ENCODE measurements at places on chromosomes 13 and 19.
A peak's percentile ranks its signal among the peaks of the same experiment; 100 is the strongest.

GRCh38 chr13:74287724-74288169, 153.5 kb upstream of the KLF12 start:
- peak; percentile 62 for DNase-seq

GRCh38 chr13:27967736-27968315, 1.3 kb downstream of the CDX2 start:
- no peak for DNase-seq

- DNase-seq, result no peak
Measured at GRCh38 chr13:19178901-19179593, 2.6 kb downstream of the TUBA3C start.

- no peak for DNase-seq
Measured at GRCh38 chr13:94542917-94543316, 53.0 kb downstream of the TGDS start.

DNA sequence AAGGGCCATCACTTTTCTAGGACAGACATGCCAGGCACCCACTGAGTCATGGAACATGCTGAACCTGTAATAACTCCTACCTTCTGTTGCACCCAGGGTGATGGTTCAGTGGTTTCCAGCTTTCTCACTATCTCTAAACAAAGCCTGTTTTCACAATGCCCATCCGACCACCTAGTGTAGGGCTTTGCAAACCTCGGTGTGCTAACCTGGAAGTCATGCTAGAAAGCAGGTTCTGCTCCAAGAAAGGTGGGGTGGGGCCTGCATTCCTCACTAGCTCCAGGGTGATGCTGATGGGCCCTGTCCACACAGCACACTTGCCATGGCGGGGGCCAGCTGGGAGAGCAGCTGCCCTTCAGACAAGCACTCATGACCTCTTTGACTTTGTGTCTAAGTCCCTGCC, 43.4 kb downstream of the COL4A2 start:
- no peak for DNase-seq

GRCh38 chr13:110685305-110686020, 20.5 kb downstream of the CARS2 start:
- no peak for DNase-seq

DNA sequence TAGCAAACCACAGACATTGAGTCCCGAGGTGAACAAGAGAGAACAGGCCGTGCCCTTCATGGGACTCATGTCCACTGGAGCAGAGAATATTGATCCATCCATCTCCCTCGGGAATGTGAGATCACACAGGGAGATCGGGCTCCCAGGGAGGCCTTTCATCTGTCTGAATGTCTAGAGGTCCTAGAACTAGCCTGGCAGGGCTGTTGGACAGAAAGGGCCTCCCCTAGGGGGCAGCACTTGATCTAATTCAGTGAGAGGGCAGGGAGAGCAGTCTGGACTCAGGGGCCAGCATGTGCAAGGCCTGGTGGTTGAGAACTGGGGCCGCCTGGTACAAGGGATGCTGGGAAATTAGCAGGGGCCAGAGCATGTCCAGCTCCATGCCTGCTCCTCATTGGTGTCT, 4.3 kb downstream of the RUVBL2 start:
- no peak for DNase-seq

GRCh38 chr19:41872775-41873647, 4.1 kb upstream of the CD79A start:
- DNase-seq, result no peak

GRCh38 chr13:93420887-93421286, 194.3 kb downstream of the GPC6 start:
- no peak for DNase-seq

DNA sequence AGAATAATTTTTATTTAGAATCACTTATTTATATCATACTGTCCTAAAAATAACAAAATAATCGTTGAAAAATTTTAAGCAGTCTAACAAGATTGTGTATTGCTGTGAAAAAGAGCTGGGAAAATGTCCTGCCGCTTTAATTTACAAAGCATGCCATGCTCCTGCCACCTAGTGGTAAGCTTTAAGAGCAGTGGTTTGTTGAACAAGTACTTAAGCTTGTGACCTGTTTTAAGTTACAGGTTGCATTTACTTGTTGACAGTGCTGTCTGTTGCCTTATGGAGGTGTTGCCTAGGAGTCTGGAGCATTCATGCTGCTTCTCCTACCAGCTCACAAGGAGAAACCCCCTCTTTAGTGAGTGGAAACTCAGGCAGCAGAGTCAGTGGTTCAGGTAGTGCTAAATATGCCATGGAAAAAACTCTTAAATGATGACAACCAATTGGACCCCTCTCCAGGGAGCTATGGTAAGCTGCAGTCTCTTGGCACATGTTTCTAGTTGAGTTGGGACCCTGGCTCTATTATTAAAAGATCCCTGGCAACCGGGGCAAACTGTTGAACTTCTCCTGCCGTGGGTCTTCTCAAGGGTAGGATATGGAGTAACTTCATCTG, 68.4 kb downstream of the SPATA13 start:
- no peak for DNase-seq

- DNase-seq, result no peak
Measured at GRCh38 chr13:47178090-47178950, 281.5 kb upstream of the HTR2A start.

- no peak for DNase-seq
Measured at GRCh38 chr19:57050863-57051262, 68.9 kb upstream of the USP29 start.

GRCh38 chr13:29471551-29471950, 123.9 kb downstream of the SLC7A1 start:
- DNase-seq, result no peak

DNA sequence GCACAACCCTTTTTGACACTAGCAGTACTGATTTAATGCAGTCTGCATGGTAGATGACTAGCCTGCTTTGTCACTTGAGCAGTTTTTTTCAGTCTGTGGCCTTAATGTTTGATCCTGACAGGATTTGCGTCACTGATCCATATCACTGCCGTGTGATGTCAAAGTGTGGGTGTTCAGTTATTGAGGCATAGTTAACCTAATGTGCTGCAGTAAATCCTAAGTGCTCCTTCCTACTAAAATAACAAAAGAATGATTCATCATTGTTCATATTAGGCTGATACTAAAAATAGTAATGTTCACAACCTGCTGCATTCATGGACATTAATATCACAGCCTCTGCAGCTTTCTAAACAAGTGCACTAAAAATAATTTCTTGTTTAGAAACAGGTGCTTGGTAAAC, 121.9 kb upstream of the MLNR start:
- no peak for DNase-seq

DNA sequence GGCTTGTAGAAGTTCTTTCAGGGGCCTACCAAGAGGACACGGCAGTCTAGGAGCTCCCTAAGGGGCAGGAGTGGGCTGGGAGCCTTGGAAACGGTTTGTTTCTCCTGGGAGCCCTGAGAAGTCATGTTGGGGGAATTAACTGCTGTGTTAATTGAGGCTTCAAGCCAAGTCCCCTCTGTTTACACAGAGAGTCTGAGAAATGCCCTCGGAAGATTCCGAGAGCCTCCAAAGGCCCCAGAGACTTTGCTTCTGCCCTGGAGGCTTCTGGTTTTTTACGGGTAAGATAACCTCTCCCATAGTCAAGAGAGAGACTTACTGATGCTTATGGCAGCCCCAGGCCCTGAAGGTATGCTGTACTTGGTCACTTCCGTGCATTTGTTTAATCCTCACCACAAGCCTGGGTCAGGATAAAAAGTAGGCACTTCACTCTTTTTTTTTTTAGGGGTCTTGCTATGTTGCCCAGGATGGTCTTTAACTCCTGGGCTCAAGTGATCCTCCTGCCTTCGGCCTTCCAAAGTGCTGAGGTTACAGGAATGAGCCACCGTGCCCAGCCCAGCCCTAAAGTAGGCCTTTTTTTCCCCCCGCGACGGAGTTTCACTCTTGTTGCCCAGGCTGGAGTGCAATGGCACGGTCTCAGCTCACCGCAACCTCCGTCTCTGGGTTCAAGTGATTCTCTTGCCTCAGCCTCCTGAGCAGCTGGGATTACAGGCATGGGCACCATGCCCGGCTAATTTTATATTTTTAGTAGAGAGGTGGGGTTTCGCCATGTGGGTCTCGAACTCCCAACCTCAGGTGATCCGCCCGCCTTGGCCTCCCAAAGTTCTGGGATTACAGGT, 15.2 kb downstream of the IER2 start:
- no peak for DNase-seq

DNA sequence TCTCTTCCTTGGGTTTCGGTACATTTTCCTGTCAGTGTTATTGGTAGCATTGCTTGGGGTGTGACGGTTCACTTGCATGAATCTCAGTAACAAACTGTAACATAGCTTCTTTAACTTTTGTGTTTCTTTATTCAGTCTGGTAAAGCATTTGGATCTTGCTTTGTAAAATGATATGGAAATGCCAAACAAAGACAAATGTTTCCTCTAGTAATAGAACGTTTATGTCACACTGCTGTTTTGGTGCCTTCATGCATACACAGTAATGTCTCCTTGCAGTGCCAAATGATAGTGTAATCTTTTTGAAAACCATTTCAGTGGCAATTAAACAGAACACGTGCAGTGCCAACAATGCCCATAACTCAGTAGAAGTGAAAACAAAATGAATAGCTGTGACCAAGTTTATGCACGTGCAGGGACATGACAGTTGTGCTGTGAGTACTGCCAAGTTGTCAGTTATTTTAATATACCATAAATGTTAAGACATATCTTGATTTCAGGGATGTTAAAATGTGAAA, 110.8 kb downstream of the RXFP2 start:
- no peak for DNase-seq

GRCh38 chr13:25232937-25233515, 54.3 kb downstream of the MTMR6 start:
- DNase-seq, result no peak

- DNase-seq, result no peak
Measured at GRCh38 chr13:100473501-100474044, 115.0 kb downstream of the GGACT start.

DNA sequence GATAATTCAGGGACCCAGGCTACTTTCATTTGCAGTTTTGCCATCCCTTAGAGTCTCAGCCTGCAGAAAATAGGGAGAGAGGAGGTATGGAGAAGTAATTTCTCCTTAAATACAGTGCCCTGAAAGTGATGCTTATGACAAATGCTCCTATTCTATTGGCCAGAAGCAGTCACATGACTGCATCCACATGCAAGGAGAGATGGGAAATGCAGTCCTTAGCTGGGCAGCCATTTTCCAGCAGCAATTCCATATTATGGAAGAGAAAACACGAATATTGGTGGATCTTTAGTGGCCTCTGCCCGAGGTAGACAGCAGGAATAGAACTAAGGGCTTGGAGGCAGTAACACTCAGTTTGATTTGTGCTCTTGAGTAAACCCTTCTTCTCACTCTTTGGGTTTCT, 39.4 kb downstream of the VAV1 start:
- DNase-seq, result no peak

- DNase-seq, result no peak
Measured at GRCh38 chr19:46478356-46478986, 7.1 kb upstream of the PNMA8A start.

DNA sequence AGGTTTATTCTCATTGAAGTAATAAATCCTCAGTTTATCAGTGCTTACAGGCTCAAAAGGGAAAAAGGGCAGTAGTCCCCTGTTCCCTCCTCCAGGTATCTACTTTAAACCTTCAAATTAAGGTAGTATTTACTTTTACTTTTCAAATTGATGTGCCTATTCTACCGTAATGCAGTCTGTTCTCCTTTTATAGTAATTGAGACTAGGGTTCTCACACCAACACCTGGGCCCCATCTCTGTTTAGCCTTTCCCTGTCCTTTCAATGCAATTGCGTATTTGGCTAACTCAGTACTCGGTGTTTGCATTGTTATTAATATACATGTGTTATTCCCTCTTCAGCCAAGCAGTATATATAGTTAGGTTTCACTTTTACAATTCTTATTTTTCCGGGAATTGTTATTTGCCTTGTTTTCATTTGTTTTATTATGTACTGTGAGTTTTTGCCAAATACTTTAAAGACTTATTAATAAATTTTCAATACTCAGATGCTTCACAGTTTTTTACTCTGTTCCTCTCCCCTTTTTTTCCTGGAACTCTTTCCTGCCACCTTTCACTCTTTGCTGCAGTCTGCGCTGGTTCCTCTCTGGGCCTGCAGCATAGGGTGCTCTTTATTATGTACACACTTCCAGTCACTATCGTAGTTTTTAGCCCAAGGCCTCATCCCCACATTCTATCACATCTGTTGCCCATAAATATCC, 30.3 kb downstream of the USPL1 start:
- no peak for DNase-seq

GRCh38 chr13:50366488-50367174, 351.4 kb downstream of the KCNRG start:
- DNase-seq, result peak; percentile 33

DNA sequence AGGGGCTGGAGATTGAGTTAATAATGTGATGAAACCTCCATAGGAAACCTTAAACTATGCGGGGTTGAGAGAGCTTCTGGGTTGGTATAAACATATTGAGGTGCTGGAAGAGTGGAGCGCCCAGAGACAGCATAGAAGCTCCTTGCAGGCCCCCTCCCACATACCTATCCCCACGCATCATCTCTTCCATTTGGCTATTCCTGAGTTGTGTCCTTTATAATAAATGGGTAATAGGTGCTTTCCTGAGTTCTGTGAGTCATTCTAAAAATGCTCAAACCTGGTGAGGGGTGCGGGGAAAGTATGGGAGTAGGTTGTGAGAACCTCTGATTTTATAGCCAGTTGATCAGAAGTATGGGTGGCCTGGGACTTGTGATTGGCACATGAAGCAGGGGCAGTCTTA, 14.6 kb downstream of the CCDC122 start:
- DNase-seq, result no peak

GRCh38 chr19:55486043-55486970, 1.3 kb downstream of the NAT14 start:
- DNase-seq, result no peak

DNA sequence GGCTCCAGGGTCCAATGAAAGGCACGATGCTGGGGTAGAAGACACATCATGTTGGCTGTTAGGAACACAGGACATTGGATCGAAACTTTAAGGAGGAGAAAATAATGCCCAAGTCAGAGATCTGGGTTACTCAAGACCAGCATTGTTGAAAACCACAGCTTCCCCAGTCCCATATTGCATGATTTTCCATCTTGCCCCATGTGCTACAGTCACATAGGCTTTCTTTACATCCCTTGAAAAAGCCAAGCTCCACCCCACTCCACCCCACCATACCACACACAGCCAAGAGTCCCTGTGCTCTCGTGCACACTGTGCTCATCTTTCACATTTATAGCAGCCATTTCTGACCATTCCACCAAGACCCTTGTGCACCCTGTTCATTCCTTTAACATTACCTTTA, 636.2 kb downstream of the DIAPH3 start:
- DNase-seq, result no peak

DNA sequence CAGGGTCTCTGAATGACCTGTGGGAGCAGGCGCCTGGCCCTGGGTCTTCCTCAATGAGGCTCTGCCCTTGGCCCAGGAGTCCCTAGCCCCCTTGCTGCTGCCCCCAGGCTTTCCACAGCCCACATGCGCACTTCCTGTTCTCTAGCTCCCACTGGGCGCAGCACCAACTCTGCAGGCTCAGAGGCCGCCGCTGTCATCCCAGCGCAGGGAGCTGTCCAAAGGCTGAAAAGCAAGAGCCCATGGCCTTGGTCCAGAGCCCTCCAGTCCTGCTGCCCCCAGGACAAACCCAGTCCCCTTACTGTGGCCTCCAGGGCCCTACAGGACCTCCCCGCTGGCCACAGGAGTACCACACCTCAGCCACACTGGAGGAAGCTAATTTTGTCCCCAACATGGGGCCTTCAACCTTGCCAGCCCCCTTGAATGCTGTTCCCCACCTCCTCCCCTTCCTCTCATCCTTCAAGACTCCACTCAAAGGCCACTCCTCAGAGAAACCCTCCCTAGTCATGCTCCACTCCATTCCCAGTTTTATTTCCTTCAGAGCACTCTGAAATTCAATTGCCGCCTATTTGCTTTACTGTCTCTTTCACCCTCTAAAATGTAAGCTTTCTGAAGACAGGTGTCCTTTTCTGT, 8.0 kb upstream of the POU2F2 start:
- no peak for DNase-seq

GRCh38 chr19:17184371-17184841, 30.8 kb upstream of the USE1 start:
- no peak for DNase-seq

Data from stimulated activated CD4-positive, alpha-beta T cell treated with anti-CD3 and anti-CD28 coated beads, Interleukin-15, amount 100 ng/mL, for 48 hours (primary cell).